ENCODE measurements at places on chromosomes 16 and 17.

DNA sequence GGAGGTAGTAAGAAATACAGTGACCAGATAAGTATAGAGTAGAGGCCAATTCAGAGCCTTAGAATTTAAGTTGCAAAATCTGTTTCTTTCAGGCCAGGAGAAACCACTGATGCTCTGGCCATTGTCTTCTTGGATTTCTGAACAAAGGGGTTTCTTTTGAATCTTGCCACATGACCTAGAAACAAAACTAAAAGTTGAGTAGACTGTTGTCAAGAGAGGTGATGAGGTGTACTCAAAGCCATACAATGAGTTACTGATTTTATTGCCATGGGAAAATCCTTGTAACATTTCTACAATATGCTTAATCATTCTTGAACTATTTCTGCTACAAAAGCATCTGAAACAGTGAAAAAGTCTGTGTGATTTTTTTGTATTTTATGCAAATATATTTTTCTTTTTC, 881.3 kb downstream of the CDH11 start:
- DNase-seq: no peak

DNA sequence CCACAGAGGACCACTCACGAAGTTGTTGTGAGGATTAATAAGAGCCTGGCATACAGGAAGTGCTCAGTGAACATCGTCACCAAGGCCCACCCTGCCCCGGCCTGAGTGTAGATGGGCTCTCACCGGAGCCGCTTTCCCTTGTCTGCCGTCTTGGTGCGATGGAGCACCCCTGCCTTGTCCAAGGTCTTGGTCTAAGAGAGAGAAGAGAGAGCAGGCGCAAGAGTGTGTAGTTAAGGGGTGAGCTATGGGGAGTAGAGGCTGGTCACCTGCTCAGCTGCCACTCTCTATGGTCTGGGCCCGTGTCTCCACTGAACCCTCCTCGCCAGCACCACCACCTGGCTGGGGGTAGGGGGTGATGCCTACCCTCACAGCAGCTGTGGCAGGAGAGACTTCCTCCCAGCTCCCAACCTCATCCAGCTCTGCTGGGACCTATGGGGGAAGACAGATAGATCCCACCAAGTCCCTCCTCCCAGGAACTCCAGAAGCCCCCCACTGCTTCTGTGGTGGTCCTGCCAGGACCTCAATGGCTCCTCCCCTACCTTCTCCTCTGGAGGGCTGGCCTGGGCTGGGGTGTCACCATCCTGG, 28.7 kb downstream of the ARHGAP27 start:
- no peak for DNase-seq

- no peak for DNase-seq
These were observed 9.1 kb downstream of the SLC16A3 start for GRCh38 chr17:82237746-82238471.

GRCh38 chr16:56119133-56119532, 72.2 kb upstream of the GNAO1 start:
- no peak for DNase-seq

GRCh38 chr17:33816036-33816435, 439.0 kb upstream of the CCL2 start:
- no peak for DNase-seq

GRCh38 chr16:88633684-88634140, 4.7 kb upstream of the IL17C start:
- no peak for DNase-seq

DNA sequence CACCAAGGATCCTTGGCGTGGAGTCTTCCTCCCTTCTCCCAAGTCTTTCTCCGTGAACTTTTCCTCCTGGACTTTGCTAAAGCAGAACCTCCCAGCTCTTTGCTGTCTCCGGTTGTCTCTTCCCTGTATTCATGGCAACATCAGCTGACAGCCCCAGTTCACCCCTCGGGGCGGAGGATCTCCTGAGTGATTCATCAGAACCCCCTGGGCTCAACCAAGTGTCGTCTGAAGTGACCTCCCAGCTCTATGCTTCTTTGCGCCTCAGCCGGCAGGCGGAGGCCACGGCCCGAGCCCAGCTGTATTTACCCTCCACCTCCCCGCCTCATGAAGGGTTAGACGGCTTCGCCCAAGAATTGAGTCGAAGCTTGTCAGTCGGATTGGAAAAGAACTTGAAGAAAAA, 943 bp downstream of the CNTROB start:
- DNase-seq: no peak

DNA sequence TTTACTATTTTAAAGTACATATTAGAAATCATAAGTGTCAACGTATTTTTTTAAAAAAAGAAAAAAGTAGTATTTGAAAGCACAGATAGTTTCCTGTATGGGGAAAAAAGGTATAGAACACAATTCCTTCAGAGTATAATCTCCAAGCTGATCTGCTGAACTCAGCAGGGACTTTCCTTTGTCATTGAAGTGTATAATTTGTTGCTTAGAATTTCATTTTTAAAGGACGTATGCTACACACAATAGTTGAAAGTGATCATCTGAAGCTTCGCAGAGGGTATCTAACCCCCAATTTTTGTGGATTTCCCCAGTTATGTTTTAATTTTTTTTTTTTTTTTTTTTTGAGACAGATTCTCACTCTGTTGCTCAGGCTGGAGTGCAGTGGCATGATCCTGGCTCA, 20.2 kb upstream of the MAPT start:
- DNase-seq: no peak

DNA sequence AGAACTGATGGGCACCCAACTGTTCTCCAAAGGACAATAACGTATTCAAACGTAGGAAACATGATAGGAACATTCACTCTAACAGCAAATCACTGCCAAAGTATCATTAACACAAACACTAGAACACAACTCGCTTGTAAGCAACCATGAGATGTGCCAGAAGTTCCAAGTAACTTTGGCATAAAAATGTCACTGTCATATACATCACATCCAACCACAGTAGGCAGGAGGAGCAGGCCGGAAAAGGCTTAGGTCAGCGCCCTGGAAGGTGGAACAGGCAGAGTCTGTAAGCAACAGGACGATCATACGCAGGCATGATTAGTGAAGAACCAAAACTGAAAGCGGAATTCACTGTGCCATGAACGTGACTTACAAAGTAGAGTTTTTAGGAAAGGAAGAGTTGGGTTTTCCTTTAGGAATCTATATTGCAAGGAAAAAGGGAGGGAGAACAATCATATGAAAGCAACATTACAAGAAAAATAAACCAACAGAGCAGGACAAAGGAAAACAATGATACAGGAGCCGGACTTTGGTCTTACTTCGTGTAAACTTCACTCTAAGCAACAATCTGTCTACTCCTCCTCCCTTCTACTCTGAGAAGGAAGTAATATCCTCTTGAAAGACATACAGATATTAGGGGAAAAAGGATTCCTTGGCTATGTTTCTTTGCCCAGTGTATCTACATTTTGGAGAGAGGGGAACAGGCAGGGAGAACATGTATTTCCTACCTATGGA, 52.3 kb downstream of the YWHAE start:
- DNase-seq: no peak

DNA sequence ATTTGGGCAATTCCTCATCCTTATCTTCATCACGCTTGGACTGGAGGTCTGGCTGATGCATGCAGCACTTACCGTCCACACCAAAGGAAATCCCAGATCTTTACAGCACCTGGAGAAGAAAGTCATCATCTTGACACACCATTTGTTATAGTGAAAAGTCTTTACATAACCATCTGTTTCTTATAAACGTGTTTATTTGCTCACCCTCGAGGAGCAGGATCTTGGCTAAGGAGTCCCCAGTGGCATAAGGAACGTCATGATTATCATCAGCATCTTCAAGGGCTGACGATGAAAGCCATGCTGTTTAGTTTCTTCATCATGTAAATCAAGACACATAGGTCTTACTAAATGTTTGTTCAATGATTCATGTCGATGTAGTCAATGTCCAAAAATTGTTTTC, 248.8 kb upstream of the ELAC2 start:
- DNase-seq: no peak

DNA sequence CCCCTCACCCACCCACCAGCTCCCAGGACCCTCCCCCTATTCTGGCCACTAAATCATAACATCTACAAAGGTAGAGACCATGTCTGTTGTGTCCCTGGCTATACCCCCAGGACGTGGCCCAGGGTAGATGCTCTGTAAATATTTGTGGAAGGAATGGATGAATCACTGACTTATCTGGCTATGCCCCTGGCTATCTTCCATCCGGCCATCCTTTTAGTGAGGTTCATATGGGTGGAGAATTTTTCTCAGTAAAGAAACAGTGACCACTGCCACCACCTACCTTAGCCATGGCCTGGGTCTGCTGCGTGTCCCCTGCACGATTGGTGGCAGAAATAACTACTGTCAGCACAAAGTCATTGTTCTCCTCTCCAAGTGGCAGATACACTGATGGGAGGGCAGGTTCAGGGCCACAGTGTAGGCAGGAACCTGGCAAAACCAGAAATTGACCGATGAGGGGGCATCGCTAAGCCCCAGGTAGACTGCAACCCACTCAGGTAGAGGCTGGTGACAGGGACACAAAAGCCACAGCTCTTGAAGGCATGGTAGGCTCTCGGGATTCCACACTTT, 63.1 kb upstream of the BCO1 start:
- no peak for DNase-seq

DNA sequence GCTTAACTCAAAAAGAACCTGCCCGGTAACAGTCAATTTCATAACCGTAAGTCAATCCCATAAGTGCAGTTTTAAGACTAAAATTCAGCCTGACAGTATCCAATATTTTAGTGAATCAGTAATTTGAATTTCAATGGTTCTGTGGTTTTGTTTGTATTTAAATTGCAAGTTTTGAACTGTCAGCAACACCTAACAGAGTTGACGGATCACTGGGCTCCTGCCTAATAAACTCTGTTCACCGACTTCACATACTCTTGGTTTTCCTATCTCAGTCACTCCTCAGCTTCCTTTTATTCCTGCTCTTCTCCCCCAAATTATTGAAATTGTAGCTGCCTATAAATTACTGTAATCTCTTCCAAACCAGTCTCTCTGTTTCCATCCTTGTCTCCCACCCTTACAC, 12.5 kb downstream of the SIAH1 start:
- DNase-seq: no peak

GRCh38 chr16:59566446-59566845, 832.3 kb upstream of the GOT2 start:
- no peak for DNase-seq

DNA sequence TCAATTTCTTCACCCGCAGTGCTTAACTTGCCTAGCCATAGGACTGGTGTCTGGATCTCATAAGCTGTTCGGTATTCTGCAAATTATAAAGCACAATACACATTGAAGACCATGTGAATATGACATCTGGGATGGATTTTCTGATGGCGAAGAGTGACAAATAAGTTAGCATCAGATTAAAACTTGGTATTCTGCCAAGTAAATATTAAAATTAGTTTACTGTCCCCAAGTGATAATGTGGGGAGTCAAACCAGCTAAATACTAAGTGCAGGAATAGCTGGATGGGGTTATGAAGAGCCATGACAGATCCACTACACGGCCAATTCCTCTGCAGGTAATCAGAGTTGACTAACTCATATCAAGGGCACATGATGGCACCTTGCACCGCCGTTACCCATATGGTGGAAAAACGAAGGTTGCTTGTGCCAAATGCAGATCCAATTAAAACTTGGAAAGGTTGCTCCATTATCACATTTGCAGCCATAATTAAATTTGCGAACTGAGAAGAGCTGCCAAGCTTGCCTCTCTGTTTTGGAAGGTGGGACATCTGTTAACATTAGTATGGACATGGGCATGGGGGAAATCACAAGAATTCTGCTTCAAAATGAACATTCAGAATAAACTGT, 114.9 kb upstream of the TOM1L1 start:
- no peak for DNase-seq

GRCh38 chr17:78512976-78513375, 64.2 kb downstream of the DNAH17 start:
- no peak for DNase-seq

All from GM12864 (cell line).